CD14-positive monocyte (primary cell): ENCODE measurements at places on chromosomes 16 and 17. TPM values are rescaled to one million over a fixed set of nuclear protein-coding genes. Genes with fewer than 3 reads are reported as not detected.

- peak overlapping the region; percentile 29 for H3K27ac ChIP-seq
- no peak for DNase-seq
- H3K27me3 ChIP-seq: no peaks in the 10 kb centered on the region
- peaks cover 42% of the 10 kb centered on the region for H3K36me3 ChIP-seq
- H3K4me3 ChIP-seq: no peak overlapping the region
Observed at GRCh38 chr17:67362173-67362572, 4.2 kb downstream of the PSMD12 start.

DNA sequence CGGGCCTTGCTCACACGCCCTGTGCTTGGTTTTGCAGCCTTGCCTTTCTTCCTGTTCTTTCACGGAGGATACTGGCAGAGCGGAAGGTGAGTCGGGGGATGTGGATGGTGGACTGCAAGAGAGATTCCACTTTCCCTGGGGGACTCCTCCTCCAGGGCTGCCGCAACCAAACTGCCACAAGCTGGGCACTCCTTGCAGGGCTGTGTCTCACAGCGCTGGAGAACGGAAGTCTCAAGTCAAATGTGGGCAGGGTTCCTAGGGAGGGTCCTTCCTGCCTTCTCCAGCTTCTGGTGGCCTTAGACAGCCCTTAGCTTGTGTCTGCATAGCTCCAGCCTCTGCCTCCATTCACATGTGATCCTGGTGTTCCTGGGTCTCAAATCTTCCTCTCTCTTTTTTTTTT is 11.4 kb upstream of the BIRC5 start:
- H3K27me3 ChIP-seq: no peaks in the 10 kb centered on the region
- H3K4me3 ChIP-seq: no peak overlapping the region
- H3K36me3 ChIP-seq: peaks cover 8% of the 10 kb centered on the region
- peaks cover 27% of the 10 kb centered on the region for H3K4me1 ChIP-seq
- no peak for DNase-seq

DNA sequence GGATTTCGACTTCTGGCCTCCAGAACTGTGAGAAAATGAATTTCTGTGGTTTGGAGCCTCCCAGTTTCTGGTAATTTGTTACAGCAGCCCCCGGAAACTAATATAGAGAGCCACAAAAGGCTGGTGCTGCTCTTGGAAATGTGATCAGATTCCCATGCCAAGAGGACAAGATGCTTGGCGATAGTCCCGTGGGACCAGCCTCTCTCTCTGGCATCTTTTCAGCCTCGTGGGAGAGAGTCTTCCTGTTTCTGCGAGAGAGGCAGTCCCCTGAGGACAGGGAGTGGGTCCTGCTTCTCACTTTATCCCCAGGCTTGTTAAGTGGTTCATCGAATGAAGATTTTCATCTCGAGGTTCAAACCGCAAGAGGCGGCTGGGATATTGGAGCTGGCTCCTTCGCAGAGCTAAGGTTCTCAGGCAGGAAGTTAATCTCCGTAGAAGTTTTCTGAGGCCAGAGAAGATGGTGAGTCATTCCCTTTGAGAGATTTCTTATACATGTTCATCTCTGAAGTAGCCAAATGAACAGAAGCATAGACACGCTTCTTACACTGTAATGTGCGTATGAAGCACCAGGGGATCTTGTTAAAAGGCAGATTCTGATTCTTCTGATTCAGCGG is 211.6 kb upstream of the SDK2 start:
- no peaks in the 10 kb centered on the region for H3K4me1 ChIP-seq
- H3K27ac ChIP-seq: no peak overlapping the region
- no peak overlapping the region for H3K4me3 ChIP-seq

The TBC1D3 gene
- polyA plus RNA-seq: not detected
